ENCODE measurements at places on chromosomes 16 and 17. TPM values are rescaled to one million over a fixed set of nuclear protein-coding genes. Genes with fewer than 3 reads are reported as not detected.

- no peak for DNase-seq
Measured at GRCh38 chr16:74322301-74322710, 25.7 kb downstream of the PSMD7 start.

DNA sequence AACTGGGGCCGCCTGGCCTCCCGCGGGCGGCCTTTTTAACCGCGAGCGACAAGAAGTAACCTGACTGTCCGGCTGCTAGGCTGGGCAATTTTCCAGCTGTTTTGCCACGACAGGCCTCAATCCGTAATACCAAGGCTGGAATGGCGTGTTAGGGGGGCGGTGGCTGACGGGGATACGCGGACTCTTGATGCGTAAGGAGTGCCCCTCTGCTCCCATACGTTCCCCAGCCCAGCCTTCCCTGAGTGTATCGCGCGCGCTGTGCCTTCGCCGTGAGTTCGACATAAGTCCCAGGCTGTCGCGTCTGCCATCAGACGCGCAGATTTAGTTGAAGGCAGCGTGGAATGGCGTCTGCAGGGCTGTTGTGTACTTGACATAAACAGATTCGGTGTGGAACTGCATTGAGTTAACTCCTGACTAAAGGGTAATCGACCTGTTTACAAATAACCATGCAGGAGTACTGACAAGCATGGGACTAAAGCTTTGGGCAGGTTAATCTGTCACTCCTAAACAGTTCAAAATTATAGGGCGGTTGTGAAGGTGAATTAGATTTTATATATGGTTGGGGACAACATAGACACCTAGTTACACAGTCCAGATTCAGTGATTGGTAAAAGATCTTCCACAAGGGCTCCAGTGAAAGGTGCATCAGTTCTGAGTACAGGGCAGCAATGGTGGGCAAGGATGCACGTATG, 16.6 kb upstream of the ERN1 start:
- peak; percentile 50 for DNase-seq

NFAT5 gene
- total RNA-seq = 36.4 TPM

GRCh38 chr16:65037556-65037955, 84.3 kb downstream of the CDH11 start:
- DNase-seq = no peak

GRCh38 chr17:82321947-82322466, 4.6 kb upstream of the CD7 start:
- no peak for DNase-seq

DNA sequence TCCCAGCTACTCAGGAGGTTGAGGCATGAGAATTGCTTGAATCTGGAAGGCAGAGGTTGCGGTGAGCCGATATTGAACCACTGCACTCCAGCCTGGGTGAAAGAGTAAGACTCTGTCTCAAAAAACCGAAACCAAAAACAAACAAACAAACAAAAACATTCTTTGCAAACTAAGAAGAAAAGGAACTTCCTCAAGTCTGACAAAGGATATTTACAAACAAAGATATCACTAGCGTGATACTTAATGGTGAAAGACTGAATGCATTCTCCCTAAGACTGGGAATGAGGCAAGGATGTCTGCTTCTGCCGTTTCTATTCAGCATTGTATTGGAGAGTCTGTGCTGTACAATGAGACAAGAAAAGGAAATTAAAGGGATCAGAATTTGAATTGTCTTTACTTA, 10.5 kb upstream of the MPO start:
- no peak for DNase-seq
